ENCODE measurements at places on chromosomes 1 and 21.

DNA sequence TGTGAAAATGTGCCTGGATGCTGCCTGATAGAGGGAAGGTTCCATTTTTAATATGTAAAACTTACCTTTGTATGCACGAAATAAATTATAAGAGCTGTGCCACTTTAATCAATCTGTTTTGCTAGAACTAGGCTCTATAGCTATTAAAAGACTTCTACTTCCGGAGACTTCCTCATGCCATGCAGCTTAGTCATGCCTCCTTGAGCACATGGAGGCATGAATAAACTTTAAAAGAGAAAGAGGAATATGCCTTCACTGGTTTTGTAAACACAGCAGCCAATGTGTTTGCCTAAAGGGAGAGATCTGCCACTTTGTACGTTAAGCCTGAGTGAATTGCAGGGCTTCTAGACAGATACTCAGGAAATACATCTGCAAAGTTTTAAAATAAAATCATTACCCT, 604.6 kb downstream of the LRRIQ3 start:
- no peak for DNase-seq

DNA sequence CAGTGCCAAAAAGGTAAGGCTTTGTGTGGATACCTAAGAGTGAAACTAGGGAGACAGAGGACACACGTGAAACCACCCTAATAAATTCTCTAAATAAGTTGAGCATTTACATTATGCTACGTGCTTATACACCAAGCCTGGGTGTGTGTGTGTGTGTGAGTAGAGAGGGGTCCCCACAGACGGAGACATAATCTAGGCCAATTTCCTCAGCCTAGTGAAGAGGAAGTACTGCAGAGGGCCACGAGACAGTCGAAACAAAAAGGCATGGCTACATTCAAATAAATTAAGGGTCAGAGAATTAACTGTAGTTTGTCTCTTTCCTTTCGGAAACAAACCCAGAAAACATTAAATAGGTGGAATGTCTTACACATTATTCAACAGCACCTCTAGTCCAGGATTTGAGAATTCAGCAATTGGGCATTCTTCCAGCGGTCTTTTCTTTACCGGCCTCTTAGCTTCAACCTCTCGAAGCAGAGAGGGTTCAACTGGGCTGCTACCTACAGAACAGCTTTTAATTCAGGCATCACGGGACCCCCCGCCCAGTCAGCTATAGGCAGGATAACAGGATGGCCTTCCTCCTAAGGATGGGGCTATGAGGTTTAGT, 75.0 kb downstream of the DESI2 start:
- no peak for DNase-seq

- DNase-seq = no peak
These were observed 738.1 kb downstream of the ADGRL2 start for GRCh38 chr1:82538876-82539275.

DNA sequence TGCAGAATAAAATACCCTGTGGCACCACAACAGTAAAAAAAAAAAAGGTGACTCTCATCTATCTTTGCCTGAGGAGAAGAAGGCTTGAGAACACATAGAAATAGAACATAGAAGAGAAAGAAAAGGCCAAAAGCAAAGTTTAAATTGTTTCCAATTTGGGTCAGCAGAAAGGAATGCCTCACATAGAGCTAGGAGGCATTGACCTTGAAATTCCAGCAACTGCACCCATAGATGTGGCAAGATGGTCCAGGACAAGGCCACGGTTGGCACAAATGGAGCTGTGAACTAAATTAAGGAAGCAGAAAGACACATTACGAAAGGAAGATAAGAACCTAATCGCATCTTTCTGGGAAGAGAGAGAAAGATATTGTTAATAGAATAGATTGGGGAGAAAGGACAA, 588.3 kb downstream of the LMO4 start:
- DNase-seq = no peak

GRCh38 chr21:34818662-34819158, 149.9 kb downstream of the CLIC6 start:
- DNase-seq = no peak

DNA sequence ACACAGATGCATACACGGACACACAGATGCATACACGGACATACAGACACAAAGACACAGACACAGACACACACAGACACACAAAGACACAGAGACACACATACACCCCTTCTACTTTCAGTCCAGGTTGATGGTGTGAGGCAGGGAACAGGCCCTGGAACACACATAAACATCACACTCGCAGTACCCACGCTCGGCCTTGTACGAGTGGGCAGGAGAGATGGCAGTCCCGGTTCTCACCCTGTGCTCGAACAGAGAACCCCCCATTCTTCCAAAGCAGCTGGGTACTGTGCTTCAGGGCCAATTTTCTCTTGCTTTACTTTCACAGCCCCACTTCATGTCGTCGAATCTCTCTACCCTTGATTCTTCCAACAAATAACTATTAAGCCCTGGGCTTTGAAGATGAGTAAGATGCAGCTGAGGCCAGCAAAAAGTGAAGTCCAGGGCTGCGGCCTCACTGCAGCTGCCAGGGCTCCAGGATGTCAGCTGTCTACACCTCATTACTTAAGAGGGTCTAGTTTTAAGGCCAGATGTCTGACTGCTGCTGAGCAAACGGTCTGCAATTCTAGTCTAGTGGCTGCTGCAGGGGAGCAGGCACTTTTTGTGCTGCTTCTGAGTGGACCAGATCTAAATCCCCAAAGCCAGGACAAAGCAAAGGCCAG, 90.1 kb downstream of the PGBD5 start:
- DNase-seq = no peak

GRCh38 chr1:222643606-222643937, 25.7 kb downstream of the MIA3 start:
- DNase-seq = no peak

- DNase-seq = no peak
These were observed 8.6 kb downstream of the ZZZ3 start for GRCh38 chr1:77673716-77674355.

DNA sequence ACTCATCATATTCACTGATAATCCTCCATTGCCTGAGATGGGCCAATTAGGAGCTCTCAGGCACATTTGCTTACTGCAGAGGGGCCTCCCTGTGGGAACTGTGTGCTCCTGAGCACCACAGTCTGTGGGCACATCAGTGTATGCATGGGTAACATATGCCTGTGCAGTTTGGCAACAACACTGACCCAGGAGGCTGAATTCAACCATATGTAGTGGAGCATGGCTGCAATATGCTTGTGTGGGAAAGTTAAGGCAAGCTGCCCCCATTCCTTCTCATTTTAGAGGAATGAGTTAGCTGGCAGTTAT, 11.8 kb upstream of the FMOD start:
- DNase-seq = no peak

- no peak for DNase-seq
These were observed 7.1 kb upstream of the IL12RB2 start for GRCh38 chr1:67300561-67300960.

- DNase-seq = no peak
These were observed 4.2 kb upstream of the NVL start for GRCh38 chr1:224333939-224334786.

DNA sequence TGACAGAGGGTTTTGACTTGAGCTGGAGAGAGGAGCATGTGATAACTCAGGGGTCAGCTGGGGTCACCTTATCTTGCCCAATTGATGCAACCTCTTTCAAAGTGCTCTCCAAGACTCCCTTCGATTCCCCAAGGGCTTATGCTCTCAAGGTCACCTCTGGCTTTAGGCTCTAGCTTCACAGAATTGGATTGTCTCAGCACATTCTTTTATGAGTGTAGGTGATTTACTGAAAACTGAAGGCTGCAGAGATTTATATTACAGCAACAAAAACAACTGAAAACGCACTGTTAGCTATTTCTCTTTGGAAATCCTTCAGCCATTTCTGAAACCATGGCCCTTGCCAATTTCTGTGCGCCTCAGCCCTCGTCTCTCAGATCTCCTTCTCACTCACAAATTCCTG, 34.5 kb upstream of the MAP1LC3C start:
- DNase-seq = no peak

- no peak for DNase-seq
These were observed 17.1 kb upstream of the MPZL1 start for GRCh38 chr1:167704715-167705114.

DNA sequence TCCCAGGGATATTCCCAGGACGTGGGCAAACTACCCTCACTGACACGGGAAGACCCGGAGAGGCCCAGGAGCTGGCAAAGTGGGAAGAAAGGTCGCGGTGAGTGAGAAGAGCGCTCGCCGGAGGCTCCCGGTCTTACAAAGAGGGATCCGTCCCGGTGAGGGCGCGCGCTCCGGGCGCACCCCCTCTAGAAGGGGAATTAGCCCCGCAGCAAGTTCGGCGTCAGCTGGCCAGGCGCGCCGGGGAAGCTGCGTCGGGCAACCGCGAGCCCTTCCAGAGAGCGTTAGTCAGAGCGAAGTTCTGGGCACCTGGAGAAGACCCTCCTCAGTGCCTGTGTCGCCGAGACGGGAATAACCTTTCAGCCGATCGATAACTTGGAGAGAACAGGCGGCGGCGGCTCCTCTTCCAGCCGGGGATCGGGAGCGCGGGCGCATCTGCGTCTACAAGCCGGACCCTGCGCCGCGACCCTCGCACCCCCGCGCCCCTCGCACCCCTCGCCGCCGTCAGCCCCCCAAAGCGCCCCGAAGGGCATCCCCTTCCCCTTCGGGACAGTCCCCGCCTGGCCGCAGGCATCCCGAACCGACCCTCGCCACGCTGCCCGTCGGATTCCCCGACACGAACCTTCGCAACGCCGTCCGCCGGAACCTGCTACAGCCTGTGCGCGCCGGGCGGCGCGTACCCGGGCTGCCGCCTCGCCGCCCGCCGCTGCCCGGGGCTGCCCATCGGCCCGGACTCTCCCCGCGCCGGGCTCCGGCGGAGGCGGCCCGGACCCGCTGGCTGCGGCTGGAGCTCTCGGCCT, 485 bp downstream of the SIPA1L2 start:
- no peak for DNase-seq

GRCh38 chr1:202214089-202214843, 20.7 kb downstream of the LGR6 start:
- DNase-seq = no peak

- DNase-seq = no peak
These were observed 16.3 kb downstream of the ACBD6 start for GRCh38 chr1:180486092-180486491.

- no peak for DNase-seq
These were observed at the start of gene USH2A for GRCh38 chr1:216422821-216423520. Gene USH2A (minus strand): TSS chr1:216423448. CDS start chr1:216422336, 1,112 bp downstream.

GRCh38 chr21:38205940-38206339, 50.9 kb upstream of the KCNJ15 start:
- DNase-seq = no peak

GRCh38 chr1:235972311-235972689, 92.6 kb downstream of the NID1 start:
- no peak for DNase-seq

- no peak for DNase-seq
These were observed 59.2 kb downstream of the WDR64 start for GRCh38 chr1:241711326-241711725.

GRCh38 chr1:214002472-214002871, 14.7 kb downstream of the PROX1 start:
- no peak for DNase-seq

GRCh38 chr1:98143403-98143802, 222.6 kb upstream of the DPYD start:
- no peak for DNase-seq

DNA sequence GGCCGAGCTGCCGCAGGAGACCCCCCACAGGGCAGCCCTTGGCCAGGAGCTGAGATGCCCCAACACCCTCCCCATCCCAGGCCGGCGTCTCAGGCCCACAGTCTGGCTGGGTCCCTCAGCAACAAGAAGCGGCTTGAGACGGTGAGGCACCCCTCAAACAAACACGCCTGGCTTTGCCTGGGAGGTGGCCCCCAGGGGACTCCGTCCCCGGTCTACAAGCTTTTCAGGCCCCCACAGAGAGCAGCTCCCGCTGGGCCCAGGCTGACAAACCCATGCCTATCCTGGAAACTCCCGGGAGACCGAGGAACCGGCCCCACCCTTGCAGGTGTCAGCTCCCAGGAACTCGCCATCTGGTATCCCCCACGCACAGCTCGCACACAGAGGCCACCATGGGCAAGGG, 67.0 kb downstream of the ARHGEF16 start:
- no peak for DNase-seq

- DNase-seq = no peak
These were observed 89.2 kb downstream of the PLXNA2 start for GRCh38 chr1:208154679-208155642.

DNA sequence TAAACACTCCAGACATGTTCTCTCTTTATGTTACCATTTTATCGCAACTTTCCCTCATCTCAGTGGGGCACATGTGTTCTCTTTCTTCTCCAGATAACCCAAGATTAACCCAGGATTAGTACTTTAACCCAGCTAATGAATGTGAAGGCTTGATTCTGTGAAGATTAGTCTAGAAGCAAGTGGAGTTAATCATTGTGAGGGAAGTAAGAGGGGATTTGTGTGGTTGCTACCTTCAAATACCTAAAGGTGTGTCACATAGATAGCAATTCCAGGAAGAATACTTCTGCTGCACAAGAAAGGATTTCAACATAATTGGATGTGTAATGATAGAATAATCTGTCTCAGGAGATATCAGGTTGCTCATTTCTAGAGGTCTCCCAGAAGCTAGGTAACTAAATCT, 327.1 kb downstream of the PBX1 start:
- DNase-seq = no peak

DNA sequence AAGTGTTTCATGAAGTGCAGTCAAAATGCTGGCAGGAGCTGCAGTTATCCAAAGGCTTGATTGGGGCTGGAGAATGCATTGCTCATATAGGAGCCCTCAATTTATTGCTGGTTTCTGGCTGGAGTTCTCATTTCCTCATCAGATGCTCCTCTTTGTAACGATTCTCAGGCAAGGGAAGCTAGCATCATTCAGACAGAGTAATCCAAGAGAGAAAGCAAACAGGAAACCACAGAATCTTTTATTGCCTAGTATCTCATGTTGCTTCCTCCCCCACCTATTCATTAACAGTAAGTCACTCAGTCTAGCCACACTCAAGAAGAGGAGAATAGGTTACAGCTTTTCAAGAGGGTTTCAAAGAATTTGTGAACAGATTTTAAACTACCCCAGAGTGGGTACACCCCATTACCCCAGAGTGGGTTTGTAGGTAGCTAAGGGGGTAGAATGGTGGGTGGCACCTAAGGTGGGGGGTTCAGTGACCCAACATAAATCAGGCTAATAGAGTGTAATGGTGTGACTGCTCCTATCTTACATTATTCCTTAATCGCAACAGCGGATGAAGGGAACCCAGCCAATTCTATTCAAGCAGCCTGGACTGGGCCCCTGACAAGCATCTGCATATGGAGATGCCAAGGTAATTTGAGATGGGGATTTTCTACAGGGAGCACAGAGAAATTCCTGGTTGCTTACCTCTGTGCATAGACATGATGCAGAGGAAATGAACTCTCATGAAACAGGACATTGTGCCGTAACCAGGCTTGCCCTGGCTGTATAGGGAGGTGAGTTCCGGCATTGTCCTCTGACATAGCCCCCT, 67.1 kb downstream of the KCNJ15 start:
- DNase-seq = no peak
